ENCODE measurements at places on chromosomes 2 and 18. TPM values are rescaled to one million over a fixed set of nuclear protein-coding genes. Genes with fewer than 3 reads are reported as not detected.

GRCh38 chr2:208306291-208306690, 40.2 kb downstream of the PIKFYVE start:
- no peak for DNase-seq

DNA sequence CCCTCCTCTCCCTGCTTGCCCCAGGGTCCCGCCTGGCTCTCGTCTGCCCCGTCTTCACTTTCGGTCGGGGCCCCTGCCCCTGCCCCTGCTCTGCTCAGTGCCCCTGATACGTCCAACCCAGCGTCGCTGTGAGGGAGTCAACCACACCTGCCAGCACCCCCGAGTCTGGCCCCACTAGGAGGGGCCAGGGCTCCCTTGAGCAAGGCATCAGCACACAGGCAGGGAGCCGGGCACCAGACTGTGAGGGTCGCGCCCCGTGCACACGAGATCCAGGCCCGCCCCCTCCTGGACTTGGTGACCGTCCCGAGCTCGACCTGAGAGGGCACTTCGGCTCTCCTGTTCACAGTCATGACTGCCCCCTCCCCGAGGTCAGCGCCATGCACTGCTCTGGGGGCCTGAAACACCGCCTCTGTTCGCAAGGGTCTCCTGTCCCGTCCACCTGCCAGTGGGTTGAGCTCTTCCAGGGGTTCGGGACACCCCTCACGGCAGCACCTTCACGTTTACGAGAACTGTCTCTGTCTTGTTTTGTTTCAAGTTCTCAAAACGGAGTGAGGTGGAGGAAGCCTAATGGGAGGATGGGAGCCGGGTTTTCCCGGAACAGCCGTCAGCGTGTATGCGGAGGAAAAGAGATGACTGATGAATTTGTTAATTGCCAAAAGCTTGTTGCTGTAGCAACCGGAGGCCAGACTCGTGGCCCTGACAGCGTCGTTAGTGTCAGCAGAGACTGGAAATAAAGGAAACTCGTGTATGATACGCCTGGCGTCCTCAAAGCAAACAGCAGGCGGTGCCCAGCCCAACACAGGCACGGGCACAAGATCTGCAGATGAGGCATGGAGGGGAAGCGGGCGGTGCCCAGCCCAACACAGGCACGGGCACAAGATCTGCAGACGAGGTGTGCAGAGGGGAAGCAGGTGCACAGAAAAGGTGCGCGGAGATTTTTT, 48.2 kb upstream of the KCNG2 start:
- no peak for DNase-seq

DNA sequence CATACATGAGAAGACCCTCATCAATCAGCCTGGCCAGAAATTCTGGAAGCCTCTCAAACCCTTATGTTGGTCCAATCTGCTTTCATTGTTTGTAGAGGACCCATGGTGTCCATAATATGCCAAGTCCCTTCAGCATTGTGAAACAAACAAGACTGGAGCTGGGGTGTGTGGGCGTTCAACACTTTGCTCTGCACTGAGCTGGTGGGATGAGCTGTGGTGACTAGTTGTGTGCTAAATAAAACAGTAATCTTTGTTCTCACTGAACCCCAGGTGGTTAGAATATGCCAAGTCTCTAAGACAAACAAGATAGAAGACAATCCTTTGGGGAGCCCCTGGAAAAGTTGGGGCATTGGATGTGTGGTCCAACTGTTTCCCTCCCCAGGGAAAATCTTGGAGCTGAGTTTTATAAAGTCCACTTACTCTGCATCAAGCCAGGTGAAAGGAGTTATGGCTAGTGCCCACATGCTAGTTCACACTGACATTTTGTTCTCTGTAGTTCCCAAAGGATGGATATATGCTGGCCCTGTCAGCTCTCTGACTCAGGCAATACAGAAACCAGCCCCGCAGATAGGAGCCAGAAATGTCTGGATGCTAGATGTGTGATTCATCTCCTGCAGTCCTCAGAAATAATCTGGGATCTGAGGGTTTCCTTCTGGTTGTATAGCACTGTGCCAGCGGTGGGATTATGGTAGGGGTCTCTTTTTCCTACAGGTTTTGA, 260.2 kb downstream of the TMX3 start:
- DNase-seq: no peak

GLB1L gene
- total RNA-seq: 1.8 TPM

DNA sequence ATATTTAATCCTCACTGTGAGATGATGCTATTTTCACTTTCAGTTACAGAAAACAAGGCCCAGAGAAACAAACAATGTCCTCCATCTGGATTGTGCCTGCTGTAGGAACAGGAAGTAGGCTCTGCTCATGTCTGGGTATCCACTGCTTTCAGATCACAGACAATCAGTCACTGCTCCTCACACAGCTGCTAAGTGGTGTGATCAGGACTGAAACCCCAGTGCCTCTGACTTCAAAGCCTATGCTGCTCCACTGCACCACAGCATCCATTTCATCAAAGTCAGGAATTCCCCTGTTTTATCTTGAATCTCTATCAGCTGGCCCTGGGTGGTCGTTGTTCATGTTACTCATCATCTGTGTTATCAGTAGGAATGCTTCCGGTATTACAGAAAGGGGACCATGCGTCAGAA, 303.8 kb upstream of the TRIB2 start:
- DNase-seq: no peak

DNA sequence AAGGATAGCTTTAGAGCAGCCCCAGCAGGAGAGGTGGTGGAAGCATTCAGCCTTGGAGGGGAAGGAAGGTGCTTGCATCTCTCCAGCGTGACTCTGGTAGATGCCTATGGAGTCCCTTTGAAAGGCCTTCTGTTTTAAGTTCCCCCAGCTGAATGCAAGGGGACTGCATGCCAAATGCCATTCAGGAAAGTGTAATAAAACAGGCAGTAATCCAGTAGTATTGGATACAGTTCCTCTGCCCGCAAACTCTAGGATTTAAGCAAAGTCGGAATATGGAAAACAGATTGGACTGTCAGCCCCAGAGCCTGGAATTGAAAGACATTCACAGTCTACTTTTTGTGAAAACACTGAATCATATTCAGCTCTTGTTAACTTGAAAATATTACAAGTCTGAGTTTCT, 125.2 kb upstream of the GAREM1 start:
- DNase-seq: no peak

DNA sequence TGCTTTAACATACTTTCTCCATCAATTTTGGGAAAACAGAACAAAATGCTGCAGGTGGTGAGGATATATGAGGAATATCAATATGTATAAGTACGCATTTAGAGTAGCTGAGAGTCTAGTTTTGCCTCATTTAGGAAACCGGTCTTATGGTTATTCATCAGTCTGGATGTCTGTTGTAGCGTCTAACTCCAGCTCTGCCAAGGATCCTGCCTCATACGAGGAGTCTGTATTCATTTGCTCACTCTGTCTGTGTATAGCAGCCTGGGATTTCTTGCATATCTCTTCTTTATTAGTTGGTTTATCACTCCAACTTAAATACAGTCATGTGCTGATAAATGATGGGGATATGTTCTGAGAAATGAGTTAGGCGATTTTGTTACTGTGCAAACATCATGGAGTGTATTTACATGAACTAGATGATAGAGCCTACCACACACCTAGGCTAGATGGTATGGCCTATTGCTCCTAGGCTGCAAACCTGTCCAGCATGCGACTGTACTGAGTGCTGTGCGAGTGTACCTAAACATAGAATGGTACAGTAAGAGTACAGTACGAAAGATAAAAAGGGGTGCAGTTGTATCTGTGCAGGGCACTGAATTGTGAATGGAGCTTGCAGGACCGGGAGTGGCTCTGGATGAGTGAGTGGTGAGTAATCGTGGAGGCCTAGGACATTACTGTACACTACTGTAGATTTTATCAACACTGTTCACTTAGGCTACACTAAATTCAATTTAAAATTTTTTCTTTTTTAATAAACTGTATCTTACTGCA, 148.1 kb downstream of the ZNF407 start:
- no peak for DNase-seq

GRCh38 chr2:37866171-37866934, 58.7 kb upstream of the RMDN2 start:
- no peak for DNase-seq

GRCh38 chr2:218271487-218271797, 1.1 kb downstream of the PNKD start:
- no peak for DNase-seq

RNF152 gene
- 12.6 TPM for total RNA-seq

- DNase-seq: no peak
These were observed 171.3 kb downstream of the NDUFA10 start for GRCh38 chr2:239853706-239854327.

Measured in Right ventricle myocardium inferior (tissue), 1 donor.